ENCODE measurements at places on chromosomes 4 and X. TPM values are rescaled to one million over a fixed set of nuclear protein-coding genes. Genes with fewer than 3 reads are reported as not detected.

LPAR4 gene
- polyA plus RNA-seq: 8.0 TPM

SLC39A8 gene
- polyA plus RNA-seq: 5.0 TPM

SMIM10 gene
- polyA plus RNA-seq: 8.1 TPM

SPANXN5 gene
- not detected for polyA plus RNA-seq

GRCh38 chr4:41881981-41882624, 53.1 kb upstream of the TMEM33 start:
- no peak for DNase-seq

DNA sequence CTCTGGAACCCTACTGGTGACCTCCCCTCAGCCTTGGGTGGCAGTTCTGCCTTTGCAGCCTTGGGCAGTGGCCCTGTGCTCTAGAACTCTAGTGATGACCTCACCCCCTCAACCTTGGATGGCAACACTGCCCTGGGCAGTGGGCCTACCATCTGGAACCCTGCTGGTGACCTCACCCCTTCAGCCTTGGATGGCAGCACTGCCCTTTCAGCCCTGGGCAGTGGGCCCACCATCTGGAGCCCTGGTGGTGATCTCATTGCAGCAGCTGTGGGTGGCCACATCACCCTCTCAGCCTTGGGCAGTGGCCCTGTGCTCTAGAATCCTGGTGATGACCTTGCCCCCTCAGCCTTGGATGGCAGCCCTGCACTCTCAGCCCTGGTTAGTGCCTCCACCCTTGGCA, 129.3 kb downstream of the RBMX2 start:
- DNase-seq: no peak

DNA sequence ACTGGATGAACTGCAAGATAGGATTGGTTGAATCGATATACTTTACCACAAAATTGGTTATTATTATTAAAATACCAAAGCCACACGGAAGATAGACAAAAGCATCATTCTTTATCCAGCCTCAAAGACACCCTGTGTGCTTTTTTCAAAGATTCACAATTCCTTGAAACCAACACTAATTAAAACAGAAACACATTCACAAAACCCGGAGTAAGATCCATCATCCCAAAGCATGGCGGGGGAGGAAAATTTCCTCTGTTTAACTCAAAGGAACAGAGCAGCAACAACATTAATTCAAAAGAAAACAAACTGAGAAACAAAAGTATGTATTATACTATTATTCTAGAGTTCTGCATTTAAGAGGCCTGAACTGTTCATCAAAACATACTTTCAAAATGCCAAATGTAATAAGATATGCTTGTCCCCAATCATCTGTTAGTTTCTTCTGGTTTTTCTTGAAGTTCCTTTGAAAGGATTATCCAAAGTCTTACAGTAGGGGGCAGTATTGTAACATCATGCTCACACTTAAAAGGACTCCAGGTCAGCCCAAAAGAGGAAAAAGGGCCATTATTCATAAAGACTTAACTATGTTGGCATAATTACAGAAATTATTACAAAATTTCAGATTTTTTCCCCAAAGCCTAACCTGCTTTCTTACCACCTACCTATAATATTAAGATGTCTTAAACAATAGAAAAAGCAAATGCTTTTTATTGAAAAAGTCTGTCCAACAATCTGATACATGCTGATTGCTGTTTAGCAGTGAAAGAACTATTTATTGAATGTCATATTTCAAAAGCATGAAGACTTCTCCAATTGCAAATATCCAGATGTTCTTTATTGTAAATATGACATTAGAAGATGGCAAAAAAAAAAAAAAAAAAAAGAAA, 168.7 kb downstream of the SCFD2 start:
- DNase-seq: no peak

All from right lung (tissue), 10 donors.